PC-3 (cell line): ENCODE measurements at places on chromosomes 12 and 14. TPM values are rescaled to one million over a fixed set of nuclear protein-coding genes. Genes with fewer than 3 reads are reported as not detected.
A peak's percentile ranks its signal among the peaks of the same experiment; 100 is the strongest.

The GDF11 gene
- total RNA-seq, result 7.1 and 17.4 TPM in 2 replicates

DNA sequence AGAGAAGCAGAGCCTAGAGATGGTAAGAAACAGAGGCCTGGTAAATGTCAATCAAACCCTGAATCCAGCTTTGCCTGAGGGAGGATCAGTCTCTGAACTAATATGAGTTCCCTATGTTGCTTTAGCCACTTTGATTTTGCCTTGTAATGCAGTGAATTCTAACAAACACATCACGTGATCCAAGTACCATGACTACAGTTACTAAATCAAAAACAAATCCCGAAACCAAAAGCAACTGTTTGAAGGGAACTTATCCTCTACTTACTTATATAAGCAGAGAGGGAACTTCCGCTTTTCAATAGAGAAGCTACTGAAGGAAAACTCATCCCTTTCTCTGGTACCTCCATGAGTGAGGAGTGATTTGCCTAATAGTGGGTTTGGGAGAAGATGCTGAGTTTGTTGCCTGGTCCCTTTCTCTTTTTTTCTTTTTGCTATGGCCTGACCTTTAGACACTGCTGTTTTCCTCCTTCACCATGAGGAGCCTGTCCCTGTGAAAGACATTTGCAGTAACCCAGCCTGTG, 7.7 kb upstream of the PPTC7 start:
- H3K27ac ChIP-seq, result no peak overlapping the region
- no peak for DNase-seq
- H3K4me1 ChIP-seq, result no peaks in the 10 kb centered on the region
- no peaks in the 10 kb centered on the region for H3K27me3 ChIP-seq

- H3K27me3 ChIP-seq, result no peaks in the 10 kb centered on the region
- no peak for DNase-seq
- H3K4me3 ChIP-seq, result no peak overlapping the region
- H3K4me1 ChIP-seq, result peaks cover 12% of the 10 kb centered on the region
- H3K27ac ChIP-seq, result no peak overlapping the region
These were observed 23.3 kb downstream of the CHST11 start for GRCh38 chr12:104480012-104480411.

The PTHLH gene
- total RNA-seq, result 383 and 414 TPM in 2 replicates

The ETFRF1 gene
- total RNA-seq, result 6.6 and 7.7 TPM in 2 replicates

DNA sequence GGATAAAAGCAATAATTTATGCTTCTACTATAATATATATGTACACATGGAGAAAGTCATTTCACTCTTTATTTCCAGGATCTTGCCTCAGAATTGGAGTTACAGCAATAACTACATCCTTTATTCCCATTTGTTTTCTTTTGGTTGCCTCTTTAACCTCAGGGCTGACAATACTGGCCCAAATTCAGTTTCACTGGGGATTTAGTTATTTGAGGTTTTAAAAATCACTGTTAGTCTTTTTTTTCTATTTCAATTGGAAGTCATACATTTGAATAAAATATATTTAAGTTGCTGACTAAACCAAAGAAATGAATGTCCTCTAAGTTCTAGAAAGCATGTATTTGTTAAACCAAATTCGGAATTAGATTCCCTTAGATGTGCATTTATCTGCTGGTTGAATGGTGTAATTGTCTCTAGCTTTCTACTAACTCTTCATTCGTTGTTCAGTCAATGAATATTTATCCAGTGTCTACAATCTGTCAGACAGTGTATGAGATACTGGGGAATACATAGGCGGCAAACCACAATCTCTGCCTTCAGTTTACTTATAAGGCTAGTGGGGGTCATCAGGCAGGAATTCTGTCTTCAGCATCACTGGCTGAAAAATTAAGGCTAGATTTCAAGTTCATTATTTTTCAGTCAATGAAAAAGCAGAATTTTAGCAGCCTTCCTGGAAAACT, 190.8 kb upstream of the ARHGAP5 start:
- no peak overlapping the region for H3K4me3 ChIP-seq
- no peaks in the 10 kb centered on the region for H3K27me3 ChIP-seq
- peaks cover 23% of the 10 kb centered on the region for H3K4me1 ChIP-seq
- no peak for DNase-seq

GRCh38 chr14:94054936-94055335, 26.1 kb downstream of the DDX24 start:
- H3K36me3 ChIP-seq, result peaks cover 69% of the 10 kb centered on the region
- H3K4me3 ChIP-seq, result no peak overlapping the region
- H3K27ac ChIP-seq, result no peak overlapping the region
- no peaks in the 10 kb centered on the region for H3K27me3 ChIP-seq
- no peaks in the 10 kb centered on the region for H3K4me1 ChIP-seq

- no peak overlapping the region for H3K4me3 ChIP-seq
- H3K27ac ChIP-seq, result no peak overlapping the region
- DNase-seq, result peak; percentile 22
- no peaks in the 10 kb centered on the region for H3K4me1 ChIP-seq
- H3K27me3 ChIP-seq, result no peaks in the 10 kb centered on the region
These were observed 157.4 kb upstream of the PRMT8 start for GRCh38 chr12:3333583-3333982.

The IFNG-AS1 gene
- not detected in 2 replicates for total RNA-seq

DNA sequence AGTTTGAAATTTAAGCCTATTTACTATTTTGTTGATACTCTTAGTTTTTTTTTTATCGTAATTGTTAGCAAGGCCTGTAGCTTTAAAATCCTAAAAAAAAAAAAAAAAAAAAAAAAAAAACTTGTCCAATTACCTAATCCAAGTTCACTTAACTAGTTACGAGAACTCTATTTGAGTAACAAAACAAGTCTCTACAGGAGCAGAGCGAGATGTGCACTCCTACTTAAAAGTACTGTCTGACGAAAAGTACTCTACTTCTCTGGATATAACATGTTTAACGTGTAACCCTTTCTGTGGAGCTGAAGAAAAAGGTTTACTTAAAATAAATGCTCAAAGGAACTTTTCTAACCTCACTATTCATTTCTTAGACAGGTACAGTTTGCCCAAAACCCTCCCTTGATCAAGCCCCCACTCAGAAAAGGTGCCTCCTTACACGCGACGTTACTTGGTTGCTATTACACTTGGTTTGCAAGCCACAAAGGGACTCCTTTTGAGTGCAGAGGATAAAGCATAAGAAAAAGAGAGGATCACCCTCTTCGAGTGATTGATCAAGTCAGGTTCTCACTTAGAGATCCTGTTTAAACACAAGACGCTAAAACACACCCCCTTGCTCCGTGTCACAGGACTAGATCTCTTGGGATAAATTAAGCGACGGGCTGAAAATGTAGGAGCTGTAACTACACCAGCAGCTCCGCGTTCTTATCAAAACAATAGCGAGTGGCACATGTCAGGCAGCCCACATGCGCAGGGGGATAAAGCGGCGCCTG, 2.2 kb downstream of the BAZ1A start:
- peaks cover 14% of the 10 kb centered on the region; the same call in 1 of the 2 replicates for H3K36me3 ChIP-seq
- DNase-seq, result no peak
- H3K4me3 ChIP-seq, result peak overlapping the region; percentile 71
- peak overlapping the region; percentile 94 for H3K27ac ChIP-seq

- DNase-seq, result no peak
- no peak overlapping the region for H3K4me3 ChIP-seq
- 0 out of 2 replicates have a peak, but pooled peaks cover 4% of the 10 kb centered on the region for H3K27me3 ChIP-seq
- no peak overlapping the region for H3K27ac ChIP-seq
- no peaks in the 10 kb centered on the region for H3K4me1 ChIP-seq
These were observed 4.8 kb upstream of the SERPINA9 start for GRCh38 chr14:94480809-94481208.

The OR6C68 gene
- not detected in 2 replicates for total RNA-seq

- no peak overlapping the region for H3K27ac ChIP-seq
- no peaks in the 10 kb centered on the region for H3K27me3 ChIP-seq
- DNase-seq, result peak; percentile 15
- H3K4me1 ChIP-seq, result peaks cover 14% of the 10 kb centered on the region
These were observed 19.3 kb upstream of the LLPH start for GRCh38 chr12:66149702-66150398.

The KCNH5 gene
- not detected in 2 replicates for total RNA-seq

GRCh38 chr14:95562892-95563685, 28.2 kb downstream of the GLRX5 start:
- no peaks in the 10 kb centered on the region for H3K36me3 ChIP-seq
- no peaks in the 10 kb centered on the region for H3K4me1 ChIP-seq
- no peak overlapping the region for H3K4me3 ChIP-seq
- peaks cover 6% of the 10 kb centered on the region; the same call in 1 of the 2 replicates for H3K27me3 ChIP-seq
